ENCODE measurements at places on chromosomes 4 and X.

DNA sequence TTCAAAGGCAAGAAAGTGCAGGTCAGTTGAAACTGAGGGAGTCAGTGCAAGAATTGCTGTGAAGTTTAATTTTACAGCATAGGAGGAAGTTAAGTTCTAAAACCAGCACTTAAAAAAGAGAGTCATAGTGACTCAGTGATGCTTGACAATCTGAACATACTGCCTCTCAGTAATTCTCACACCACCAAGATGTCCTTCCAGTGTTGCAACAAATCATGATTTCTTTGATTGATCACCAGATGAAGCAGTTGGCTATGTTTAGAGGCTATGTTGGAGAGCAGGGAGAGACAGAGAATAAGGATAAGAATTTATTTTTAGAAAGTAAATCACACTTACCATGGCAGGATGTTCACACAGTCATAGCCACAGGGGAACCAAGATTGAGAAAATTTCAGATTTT, 13.2 kb downstream of the TRIM2 start:
- DNase-seq, result no peak

DNA sequence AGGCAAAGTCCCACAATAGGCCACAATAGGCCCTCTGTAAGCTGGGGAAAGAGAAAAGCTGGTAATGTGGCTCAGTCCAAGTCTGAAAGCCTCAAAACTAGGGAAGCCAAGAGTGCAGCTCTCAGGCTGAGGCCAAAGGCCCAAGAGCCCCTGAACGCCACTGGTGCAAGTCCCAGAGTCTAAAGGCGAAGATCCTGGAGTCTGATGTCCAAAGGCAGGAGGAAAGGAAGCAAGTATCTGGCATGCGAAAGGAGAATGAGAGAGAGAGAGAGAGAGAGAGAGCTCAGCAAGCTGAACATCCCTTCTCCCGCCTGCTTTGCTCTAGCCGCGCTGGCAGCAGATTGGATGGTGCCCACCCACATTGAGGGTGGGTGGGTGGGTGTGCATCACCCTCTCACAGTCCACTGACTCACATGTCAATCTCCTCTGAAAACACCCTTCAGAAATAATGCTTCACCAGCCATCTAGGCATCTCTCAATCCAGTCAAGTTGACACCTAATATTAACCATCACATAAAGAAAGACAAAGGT, 30.9 kb upstream of the ELF2 start:
- no peak for DNase-seq

DNA sequence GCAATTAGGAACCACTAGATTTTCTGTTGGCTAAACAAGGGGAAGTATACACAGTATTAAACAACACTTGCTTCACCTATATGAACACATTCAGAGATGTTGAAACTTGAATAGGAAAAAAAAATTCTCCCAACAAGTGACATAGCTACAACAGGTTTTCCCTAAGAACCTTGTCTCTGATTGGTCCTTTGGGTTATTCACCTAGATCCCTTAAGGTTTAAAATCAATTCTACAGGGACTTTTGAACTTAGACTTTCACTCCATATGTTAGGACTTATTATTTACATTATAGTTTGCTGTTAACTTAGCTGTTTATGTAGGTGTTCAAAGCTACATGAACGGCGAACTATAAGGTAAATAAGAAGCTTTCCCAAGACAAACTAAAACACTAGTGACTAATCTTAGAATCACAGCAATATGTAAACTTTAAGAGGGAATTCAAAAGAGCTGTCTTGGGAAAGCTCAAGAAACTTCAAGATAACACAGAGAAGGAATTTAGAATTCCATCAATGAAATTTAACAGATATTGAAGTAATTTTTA, 72.2 kb upstream of the ZXDB start:
- no peak for DNase-seq

DNA sequence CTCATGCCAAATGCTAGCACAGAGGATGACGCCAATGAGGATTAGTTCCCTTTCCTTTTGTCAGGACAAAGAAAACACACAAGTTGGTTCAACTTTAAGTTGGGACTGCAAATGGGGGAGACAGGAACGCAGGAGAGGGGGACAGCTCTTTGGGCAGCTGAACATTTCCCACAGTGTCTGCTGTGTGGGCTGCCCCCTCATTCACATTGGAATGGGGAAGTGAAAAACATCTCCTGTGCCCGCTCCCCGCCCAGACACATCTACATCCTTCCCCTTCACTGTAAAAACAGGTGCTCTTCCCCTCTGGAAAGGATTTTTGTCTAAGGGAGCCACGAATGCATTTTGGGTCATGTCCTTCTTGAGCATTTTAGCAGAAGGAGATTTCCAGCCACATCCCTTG, 44.5 kb upstream of the TBC1D9 start:
- DNase-seq, result no peak

- DNase-seq, result no peak
These were observed 511.2 kb downstream of the INPP4B start for GRCh38 chr4:142334931-142335330.

DNA sequence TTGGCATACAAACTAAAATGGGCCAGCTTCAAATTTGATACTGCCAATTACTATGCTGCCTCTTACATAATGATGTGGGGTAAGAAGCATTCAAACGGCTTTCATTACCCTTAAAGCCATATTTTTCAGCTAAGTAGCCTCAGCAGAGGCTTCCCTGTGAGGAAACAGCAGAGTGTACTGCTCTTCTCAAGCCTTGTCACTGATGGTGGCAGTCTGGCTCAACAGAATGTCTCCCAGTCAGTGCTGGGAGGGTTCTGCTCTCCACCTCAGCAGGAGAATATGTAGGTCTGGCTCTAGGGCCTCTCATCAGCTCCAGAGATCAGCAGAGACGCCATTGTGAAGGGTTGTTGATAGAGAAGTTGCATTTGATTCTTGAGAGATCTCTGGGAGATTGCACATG, 44.6 kb upstream of the MBNL3 start:
- no peak for DNase-seq

DNA sequence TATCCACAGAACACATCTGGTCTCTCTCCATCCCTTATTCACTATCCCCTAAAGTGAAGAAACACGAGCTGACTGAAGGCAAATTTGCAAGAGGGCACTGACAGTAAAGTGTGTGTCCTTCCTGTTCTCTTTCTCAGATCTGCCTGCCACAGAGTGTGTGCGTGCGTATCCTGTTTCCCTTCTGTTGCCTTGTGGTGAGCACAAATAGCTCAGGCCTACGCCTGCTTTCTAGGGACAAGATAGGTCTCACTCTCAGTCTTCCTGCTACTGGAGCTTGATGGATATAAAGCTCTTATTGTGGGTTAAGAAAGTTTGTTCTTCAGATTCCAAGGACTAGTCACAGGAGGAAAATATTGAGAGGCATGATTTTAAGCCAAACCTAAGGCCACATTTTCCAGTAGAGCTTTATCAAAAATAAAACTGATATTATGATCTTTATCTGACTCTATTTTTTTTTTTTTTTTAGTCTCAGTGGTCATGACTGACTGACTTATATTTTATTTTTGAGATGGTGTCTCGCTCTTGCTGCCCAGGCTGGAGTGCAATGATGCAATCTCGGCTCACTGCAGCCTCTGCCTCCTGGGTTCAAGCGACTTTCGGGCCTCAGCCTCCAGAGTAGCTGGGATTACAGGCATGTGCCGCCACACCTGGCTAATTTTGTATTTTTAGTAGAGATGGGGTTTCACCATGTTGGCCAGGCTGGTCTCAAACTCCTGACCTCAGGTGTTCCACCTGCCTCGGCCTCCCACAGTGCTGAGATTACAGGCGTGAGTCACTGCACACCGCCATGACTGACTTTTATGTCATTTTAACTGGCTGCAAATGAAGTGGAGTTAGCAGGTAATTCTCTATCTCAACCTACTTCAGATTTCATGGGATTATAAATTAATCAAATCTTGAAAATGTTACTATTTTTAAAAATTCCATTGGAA, 140.3 kb upstream of the SH3RF1 start:
- no peak for DNase-seq

- DNase-seq, result no peak
These were observed 197.3 kb downstream of the OR13H1 start for GRCh38 chrX:131741103-131741581.

GRCh38 chrX:34275699-34276098, 143.6 kb upstream of the FAM47A start:
- DNase-seq, result no peak

DNA sequence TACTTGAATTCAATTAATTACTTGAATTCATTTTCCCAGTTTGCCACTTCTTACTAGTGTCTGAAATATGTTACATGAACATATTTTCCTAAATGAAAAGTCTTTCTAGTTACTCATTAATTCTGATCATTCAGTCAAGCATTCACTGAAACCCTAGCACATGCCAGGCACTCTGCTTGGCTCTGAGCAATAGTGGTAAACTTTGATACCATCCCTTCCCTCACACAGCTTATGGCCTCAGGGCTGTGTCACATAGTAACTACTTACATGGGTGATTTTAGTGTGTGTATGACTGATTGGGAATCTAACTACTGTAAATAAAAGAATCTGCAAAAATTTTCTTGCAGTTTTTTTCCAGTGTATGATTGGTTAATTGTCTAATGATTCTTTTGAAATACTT, 32.7 kb downstream of the METAP1 start:
- DNase-seq, result no peak

DNA sequence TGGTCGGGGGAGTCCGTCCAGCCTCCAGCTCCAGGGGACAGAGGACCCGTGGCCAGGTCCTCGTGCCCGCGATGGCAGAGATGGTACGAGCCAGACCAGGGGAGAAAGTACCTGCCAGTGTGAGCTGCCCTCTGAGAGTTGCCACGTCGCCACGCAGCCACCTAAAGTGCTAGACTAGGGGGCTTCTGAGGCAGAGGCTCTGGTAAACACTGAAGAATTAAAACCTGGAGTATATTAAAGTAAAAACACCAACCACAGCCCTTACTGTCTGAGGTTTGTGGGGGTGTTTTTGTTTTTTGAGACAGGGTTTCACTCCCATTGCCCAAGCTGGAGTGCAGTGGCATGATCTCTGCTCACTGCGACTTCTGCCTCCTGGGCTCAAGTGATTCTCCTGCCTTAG, 60.1 kb upstream of the SORCS2 start:
- DNase-seq, result no peak

GRCh38 chr4:67909905-67910584, 26.2 kb upstream of the TMPRSS11D start:
- DNase-seq, result no peak

DNA sequence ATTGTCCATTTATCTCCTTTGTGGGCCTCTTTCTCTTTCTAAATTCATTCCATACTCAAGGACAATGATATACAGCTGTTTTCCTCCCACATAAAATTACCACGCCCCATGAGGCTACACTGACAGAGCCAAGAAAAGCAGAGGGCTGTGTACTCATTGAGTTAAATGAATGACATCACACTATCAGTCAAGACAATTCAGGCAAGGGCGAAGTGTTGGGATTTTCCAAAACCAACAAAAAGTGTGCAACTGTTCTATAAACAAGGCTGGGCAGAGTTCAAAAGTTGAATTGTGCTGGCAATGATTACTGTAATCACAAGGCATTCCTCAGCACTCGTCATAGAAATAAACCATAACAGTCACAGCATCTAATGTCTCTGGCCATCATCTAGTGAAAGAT, 799.6 kb upstream of the DIAPH2 start:
- no peak for DNase-seq

GRCh38 chr4:113539408-113539807, 222.1 kb downstream of the CAMK2D start:
- DNase-seq, result no peak

Measured in ecto neural progenitor cell (in vitro differentiated cells).